ENCODE measurements at places on chromosomes 11 and 22. TPM values are rescaled to one million over a fixed set of nuclear protein-coding genes. Genes with fewer than 3 reads are reported as not detected.

DNA sequence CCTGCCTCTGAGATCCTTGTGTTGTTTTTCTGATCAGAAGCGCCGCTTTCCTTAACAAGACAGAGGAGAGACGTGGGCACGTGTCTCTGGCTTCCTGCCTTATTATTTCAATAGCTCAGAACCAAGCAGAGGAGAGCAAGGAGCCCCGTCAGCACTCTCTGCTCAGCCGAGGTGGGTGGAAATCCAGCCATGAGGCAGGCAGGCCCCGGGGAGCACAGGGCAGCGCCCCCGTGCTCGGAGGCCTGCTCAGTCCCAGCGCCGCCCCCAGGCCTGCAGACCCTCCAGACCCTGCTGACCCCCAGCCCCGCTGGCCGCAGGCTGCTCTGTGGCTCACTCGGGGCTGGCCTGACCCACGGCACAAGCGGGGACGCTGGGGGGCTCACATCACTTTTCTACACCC, 162.8 kb downstream of the BRD1 start:
- no peak for DNase-seq

DNA sequence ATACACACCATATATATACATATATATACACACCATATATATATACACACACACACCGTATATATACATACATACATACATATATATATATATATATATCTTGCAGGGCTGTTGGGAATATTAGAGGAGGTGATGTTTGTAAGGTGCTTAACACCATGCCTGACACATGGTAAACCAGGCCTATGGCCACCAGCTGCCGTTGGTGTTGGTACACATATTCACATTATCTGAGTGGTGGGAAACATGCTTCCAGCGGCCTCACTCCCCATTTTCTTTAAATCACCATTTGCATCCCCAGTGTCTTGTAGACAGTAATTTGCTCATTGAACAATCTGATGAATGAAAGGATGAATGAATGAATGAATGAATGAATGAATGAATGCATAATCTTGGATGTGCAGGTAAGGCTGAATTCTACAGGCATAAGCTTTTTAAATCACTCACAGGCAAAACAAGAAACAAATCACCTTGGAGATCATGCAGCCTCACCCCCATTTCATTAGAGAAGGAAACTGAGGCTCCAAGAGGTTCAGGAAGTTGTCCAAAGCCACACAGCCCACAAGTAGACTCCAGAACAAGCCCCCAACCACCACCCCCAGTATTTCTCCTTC, 527.8 kb downstream of the MIAT start:
- DNase-seq: no peak

DNA sequence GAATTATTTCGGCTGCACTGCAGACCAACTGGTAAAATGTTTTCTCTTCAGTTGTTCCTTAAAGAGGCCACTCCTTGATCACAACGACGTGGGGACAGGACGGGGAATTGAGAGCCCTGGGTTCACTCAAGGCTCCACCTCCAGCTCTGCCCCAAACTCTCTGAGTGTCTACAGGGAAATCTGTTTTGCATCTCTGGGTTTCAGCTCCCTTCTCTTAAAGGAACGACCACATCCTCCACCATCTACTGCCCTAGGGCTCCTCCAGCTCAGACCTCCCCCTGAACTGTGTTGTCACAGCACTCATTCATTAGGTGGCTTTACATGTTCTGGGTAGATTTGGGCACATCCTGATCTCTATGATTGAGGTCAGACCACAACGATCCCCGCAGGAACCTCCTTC, 5.1 kb upstream of the PPFIA1 start:
- DNase-seq: no peak

Gene MS4A4A
- total RNA-seq: not detected

GRCh38 chr11:119671561-119672015, 57.4 kb downstream of the NECTIN1 start:
- peak; percentile 56 for DNase-seq

DNA sequence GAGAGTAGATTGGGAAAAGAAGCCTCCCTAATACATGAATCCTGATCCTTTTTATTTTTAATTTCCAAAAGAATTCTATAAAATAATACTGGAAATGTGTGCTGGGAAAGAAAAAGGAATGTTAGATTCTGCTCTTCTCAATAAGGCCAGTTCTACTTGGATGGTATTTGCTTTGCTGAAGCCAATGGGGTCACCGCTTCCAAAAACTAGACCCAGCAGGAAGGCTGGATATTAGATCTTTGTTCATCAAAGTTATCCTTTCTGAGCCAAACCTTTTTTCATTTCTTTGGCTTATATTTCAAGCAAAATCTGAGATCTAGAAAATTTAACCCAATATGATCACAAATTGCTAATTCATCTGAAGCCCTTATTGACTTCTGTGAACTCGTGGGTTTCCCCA, 41.4 kb downstream of the SCUBE2 start:
- no peak for DNase-seq

Gene CARS1
- total RNA-seq: 113 TPM

DNA sequence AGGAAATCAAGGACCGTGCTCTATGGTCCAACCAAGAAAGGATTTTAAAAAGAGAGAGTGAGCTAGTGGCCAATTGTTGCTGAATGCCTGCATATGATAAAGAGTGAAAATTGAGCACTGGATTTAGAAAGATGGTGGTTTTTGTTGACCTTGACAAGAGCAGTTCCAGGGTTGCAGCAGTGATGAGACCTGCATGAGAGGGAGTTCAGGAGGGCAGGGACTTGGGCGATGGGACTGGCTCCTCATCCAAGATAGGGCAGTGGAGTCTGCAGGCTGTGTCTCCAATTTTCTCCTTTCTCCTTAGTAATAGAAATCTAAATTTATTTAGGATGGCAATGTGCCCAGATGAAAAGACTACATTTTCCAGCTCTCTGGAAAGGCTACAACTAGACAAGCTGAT, 94.0 kb upstream of the B3GAT1 start:
- DNase-seq: no peak

- DNase-seq: no peak
Measured at GRCh38 chr11:69480547-69481392, 693 bp upstream of the LINC01488 start.

Gene A4GALT
- 15.5 TPM for total RNA-seq

Gene HOATZ
- total RNA-seq: not detected

DNA sequence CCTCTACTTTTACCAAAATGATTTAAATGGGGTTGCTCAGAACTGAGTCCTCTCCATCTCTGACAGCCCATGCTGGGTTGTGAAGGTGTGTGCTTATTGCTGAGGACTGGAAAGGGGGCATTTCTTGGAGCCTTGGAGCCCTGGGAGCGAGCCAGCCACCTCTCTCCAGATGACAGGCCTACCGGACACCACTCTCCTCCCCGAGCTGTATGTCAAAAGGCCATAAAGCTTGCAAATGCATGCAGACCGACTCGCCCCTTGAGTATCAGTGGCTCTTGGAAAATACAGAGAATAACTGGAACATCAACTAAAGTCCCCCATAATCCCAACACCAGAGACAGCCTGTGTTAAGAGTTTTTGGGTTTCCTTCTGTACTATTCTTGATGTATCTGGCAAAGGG, 67.9 kb upstream of the PITPNB start:
- no peak for DNase-seq

DNA sequence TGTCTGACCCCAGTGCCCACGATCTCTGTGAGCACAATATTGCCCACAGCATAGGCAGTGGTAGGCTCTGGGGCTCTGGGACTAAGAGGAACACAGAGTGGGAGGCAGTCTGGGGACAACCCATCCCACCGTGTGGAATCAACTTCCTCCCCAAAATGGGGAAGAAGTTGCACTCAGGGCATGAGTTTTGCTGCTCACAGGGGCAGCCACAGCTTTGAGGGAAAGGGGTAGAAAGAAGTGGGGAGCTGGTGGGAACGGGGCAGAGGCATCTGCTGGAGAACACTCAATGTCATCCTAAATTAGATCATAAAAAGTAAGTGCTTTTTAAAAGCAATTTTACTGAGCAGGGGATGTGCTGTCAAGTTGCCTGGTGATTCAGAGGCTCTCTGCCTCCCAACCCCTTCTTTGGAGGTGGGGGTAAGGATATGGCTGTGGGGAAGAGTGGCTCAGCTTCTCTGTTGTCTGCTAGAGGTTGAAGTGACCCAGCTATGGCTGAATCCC, 233.8 kb upstream of the NCAM1 start:
- no peak for DNase-seq

DNA sequence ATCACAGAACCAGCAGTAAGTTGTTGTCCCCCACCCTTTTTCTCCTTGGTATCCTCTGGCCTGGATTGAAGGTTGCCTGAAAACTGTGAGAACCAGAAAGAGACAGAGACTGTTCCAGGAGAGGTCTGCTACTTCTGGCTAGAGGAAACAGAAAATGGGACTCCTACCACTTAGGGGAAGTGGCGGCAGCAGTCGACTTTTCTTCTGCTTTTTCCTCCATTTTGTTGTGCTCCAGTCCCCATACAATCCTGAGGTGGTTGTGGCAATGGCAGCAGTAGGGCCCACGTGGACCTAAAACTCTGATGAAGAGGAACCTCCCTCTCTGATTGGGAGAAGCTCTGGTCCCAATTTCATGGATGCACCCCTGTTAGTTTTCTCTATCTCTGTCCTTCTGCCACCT, 76.0 kb upstream of the SORL1 start:
- DNase-seq: no peak

GRCh38 chr11:104124979-104125378, 39.0 kb downstream of the PDGFD start:
- DNase-seq: no peak

Gene MS4A14
- total RNA-seq: not detected

DNA sequence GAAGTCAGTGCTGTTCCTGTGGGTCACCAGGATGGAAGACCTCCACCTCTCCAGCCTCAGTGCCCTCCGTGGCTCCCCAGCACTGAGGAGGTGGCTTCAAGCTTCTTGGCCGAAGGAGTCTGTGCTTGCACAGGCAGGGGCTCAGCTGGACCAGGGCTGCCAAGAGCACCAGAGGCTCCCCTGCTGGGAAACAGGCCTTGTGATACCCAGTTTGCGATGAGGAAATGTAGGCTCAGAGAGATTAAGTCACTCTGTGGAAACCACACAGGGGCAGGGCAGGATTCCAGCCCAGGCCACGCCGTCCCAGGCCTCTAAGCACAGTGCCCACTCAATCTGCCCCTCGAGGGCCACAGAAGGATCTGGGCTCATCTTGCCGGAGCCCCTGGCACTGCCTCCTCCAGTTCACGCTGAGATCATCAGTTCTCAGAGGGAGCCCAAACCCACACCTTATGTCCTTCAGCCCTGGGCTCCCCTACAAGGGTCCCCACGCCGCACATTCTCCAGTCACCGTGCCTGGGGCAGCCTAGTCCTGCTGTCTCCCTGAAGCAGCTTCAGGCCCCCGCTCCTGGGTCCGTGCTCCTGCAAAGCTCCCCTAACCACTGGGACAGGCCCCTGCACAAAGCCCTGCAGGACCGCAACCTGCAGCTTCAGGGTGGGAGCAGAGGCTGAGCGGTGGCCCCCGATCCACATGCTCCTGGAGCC, 21.6 kb downstream of the ANO1 start:
- DNase-seq: no peak

Gene MMP3
- total RNA-seq: 0.26 TPM

Measured in bronchial epithelial cell (primary cell).